Stimulated activated CD8-positive, alpha-beta memory T cell treated with anti-CD3 and anti-CD28 coated beads, Interleukin-4, amount 100 ng/mL, for 1 hour (primary cell): ENCODE measurements at places on chromosomes 3 and 15.

DNA sequence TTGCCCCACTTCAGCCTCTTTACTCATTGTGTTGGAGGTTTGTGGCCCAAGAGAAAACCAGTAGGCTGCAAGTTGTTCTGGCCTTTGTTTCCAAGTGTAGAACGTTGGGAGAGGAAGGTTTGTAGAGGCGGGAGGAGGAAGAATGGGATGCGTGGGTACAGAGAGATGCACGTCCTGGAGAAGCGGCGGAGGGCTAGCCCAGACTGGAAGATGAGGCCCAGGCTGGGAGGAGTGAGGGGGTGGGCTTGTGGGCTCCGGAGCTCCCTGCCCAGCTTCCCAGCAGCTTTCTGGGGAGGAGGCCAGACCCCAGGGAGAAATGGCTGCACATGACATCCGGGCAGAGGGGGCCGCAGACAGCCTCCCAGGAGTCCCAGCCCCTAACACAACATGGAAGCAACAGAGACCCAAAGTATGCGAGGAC is 5.3 kb downstream of the PLA2G4F start:
- no peak for DNase-seq

GRCh38 chr3:76827701-76828226 is 212.1 kb upstream of the ROBO2 start:
- no peak for DNase-seq

DNA sequence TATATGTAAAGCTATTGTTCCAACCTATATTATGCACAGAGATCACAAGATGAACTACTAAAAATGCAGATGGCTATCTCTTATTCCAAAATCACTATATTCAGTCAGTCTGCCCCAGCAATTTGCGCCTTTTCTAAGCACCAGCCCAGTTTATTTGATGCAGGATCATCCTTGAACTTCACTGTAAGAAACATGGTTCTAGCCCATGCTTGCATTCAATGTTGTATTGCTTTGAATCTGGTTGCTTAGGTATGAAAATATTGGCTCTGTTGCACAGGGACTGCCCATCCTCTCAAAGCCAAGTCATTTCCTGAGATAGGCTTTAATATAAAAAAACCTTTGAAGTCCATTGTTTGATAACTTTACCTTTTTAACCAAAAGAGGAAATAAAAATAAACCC is 170.5 kb upstream of the LRIG1 start:
- no peak for DNase-seq

DNA sequence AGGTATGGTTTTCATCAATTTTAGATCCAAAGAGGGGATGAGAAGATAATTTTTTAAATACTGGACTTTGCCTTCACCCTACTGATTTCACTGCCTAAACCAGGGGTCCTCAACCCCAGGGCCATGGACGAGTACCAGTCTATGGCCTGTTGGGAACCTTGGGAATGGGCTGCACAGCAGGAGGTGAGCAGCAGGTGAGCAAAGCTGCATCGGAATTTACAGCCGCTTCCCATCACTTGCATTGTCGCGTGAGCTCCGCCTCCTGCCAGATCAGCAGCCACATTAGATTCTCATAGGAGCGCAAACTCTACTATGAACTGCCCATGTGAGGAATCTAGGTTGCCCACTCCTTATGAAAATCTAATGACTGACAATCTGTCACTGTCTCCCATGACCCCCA is 76.3 kb upstream of the TTBK2 start:
- no peak for DNase-seq

GRCh38 chr15:63073497-63074172 is 31.1 kb downstream of the TPM1 start:
- DNase-seq, result no peak
